ENCODE measurements at places on chromosomes 2 and 18. TPM values are rescaled to one million over a fixed set of nuclear protein-coding genes. Genes with fewer than 3 reads are reported as not detected.

GRCh38 chr18:79826966-79827365, 29.2 kb downstream of the KCNG2 start:
- no peaks in the 10 kb centered on the region for H3K4me1 ChIP-seq
- DNase-seq, result peak; percentile 66
- H3K27ac ChIP-seq, result no peak overlapping the region
- no peaks in the 10 kb centered on the region for H3K27me3 ChIP-seq

- 0 out of 2 replicates have a peak overlapping the region, but pooled peaks have one; percentile 4 for H3K27ac ChIP-seq
- H3K36me3 ChIP-seq, result peaks cover 23% of the 10 kb centered on the region
- H3K27me3 ChIP-seq, result no peaks in the 10 kb centered on the region
Measured at GRCh38 chr2:174797781-174798276, 33.6 kb upstream of the CHRNA1 start.

DNA sequence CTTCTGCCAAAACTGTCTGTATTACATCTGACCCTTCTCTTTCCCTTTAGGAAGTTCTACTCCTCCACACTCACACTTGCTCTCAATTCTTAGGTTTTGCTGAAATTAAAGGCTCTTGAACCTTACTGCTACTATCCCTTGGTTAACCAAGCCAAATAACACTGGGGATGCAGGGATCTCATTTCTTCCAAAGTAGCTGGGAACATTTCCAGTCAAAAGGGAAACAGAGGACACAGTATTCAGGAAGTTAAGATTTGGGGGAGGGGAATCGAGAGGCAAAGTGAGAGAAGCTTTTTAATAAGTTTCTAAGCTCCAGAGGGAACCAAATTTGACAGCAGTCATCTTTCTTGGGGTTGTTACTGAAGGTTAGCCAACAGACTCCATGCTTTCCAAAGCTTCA, 6.2 kb downstream of the SEPTIN2 start:
- no peaks in the 10 kb centered on the region for H3K36me3 ChIP-seq
- H3K4me1 ChIP-seq, result no peaks in the 10 kb centered on the region
- no peak overlapping the region for H3K27ac ChIP-seq

Gene TRAK2
- total RNA-seq, result 16.5 TPM

DNA sequence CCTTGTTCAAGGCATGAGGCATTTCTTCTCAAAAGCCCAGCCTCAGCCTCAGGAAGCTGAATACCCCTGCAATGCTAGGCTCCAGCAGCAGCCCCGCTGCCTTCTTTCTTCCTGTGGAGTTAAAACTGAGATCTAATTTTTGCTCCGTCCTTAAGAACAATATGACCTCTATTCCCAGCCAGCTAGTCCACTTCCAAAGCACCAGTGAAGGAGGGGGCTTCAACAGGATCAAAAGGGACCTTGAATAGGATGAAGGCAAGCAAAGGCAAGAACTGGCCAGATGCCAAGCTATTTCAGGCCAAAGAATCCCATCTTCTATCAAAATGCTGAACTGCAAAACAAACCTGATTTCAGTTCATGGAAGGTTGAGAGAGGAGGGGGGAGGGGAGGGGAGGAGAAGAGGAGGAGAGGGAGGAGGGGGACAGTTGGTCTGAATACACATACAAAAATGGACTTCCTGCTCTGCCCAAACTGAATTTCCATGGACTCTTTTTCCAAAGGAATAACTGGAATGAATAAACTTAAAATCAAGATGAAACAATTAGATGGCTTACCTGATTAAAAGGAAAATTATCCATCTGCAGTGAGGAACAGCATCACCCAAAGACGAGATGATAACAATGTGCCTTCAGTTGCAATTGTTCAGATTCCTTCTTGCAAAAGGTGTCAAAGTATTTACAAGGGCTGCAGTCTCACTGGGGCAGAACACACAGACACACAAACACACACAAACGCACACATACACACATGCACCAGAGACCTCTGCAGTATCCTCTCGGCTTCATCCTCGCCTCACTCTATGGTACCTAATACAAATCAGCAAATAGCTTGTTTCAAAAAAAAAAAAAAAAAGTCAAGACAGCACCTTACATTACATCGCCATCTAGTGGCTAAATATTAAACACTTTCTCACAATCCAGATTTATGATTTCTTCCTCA, at the start of gene SCN1A:
Gene SCN1A, minus strand, starts transcription at position 804 of the 939 bp plus-strand sequence. CDS start 54,399 bp downstream, outside the sequence.
- H3K4me3 ChIP-seq, result no peak within 1 kb of the TSS
- no peak for DNase-seq
- no peak within 1 kb of the TSS for H3K27ac ChIP-seq
- no peaks in the 10 kb centered on the region for H3K4me1 ChIP-seq

Gene LOXL3
- 22.4 TPM for total RNA-seq

- no peaks in the 10 kb centered on the region for H3K36me3 ChIP-seq
- no peaks in the 10 kb centered on the region for H3K27me3 ChIP-seq
- no peak for DNase-seq
- H3K4me1 ChIP-seq, result no peaks in the 10 kb centered on the region
- H3K27ac ChIP-seq, result no peak overlapping the region
- H3K4me3 ChIP-seq, result no peak overlapping the region
Measured at GRCh38 chr2:188776634-188777033, 197.5 kb upstream of the COL3A1 start.

All from H1 (cell line).